ENCODE measurements at places on chromosomes 13 and 19.
A peak's percentile ranks its signal among the peaks of the same experiment; 100 is the strongest.

DNA sequence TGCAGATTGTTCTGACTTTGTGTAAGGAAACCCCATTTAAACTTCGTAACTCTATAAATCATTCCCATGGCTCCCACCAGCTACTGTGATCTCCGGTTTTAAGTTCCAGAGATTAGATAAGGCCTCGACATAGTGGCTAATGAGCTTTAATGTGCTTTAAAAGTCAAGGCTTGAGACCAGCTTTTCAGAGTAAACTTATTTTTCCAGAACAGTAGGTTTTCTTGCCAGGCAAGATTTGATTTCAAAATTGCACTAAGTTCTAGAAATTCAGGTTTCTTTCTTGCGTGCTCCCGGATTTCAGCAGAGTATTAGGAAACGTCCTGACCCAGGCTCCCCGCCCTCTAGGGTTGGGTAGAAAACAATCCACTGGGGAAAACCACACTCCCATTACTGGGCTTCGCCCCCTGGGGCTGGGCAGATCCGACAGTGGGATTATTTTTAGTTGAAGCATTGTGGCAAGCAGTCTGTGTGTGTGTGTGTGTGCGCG lies 43.3 kb downstream of the CRYL1 start:
- no peaks in the 10 kb centered on the region for H3K36me3 ChIP-seq
- no peaks in the 10 kb centered on the region for H3K27me3 ChIP-seq
- no peak overlapping the region for H3K4me3 ChIP-seq
- DNase-seq, result no peak
- no peak overlapping the region for H3K27ac ChIP-seq

DNA sequence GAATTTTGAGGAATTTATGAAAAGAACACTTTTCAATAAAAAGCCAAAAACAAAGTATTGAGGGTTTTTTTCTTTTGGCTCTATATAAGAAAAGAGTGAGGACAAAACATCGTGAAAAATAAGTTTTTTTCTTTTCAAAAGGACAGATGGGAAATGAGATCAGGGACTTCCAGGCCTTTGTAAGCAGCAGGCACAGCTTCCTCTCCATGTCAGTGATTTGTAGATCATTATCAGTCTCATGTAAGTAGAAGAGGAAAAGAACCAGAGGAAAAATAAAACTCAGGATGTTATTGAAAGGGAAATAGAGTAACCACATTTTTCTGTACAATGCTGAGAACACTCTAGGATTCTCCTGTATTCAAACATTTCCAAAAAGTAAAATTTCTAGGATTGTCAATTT lies 29.9 kb downstream of the DOCK9 start:
- no peaks in the 10 kb centered on the region for H3K4me1 ChIP-seq
- no peak for DNase-seq
- H3K27me3 ChIP-seq, result no peaks in the 10 kb centered on the region
- H3K27ac ChIP-seq, result no peak overlapping the region
- H3K36me3 ChIP-seq, result no peaks in the 10 kb centered on the region

DNA sequence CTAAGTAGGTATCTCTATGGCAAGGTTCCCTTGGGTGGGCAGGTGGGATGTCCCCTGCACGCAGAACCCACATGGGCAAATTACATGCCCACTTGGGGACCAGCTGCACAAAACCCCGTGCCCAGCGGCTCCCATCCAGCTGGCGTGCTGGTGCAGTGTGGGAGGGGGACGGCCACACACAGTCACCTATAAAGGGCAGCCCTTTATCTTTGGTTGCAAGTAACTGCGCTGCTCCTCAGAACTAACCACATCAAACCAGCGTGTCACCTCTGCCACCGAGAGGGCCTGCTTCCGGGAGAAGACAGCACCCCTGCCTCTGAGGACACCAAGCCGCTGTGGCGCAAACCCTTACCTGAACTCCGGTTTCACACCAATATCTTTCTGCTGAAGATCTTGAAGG lies 32.2 kb downstream of the ANKRD27 start:
- no peaks in the 10 kb centered on the region for H3K27me3 ChIP-seq
- H3K27ac ChIP-seq, result no peak overlapping the region
- DNase-seq, result no peak
- H3K4me1 ChIP-seq, result no peaks in the 10 kb centered on the region
- no peaks in the 10 kb centered on the region for H3K36me3 ChIP-seq
- no peak overlapping the region for H3K4me3 ChIP-seq

DNA sequence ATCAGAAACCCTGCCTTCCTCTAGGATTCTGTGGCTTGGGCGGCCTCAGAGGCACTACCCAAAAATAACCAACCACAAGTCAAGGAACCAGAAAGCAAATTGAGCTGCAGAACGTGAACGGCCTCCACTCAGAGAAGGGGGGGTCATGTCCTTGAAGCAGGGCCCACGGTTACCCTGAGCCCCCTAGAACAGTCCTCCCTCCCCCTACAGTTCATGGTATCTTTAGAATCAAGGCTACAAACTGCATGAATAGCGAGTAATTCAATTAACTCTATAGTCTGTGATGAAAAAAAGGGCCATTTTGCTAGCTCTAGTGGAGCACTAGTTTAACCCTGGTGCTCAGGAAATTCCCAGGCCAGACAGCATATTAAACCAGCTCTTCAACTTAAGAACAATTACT lies 79.0 kb upstream of the ZNF507 start:
- H3K36me3 ChIP-seq, result no peaks in the 10 kb centered on the region
- H3K4me1 ChIP-seq, result no peaks in the 10 kb centered on the region
- H3K4me3 ChIP-seq, result no peak overlapping the region
- H3K27ac ChIP-seq, result no peak overlapping the region
- DNase-seq, result no peak

- H3K4me1 ChIP-seq, result peaks cover 9% of the 10 kb centered on the region
- DNase-seq, result peak; percentile 91
- no peaks in the 10 kb centered on the region for H3K27me3 ChIP-seq
- peak within 1 kb of the TSS; percentile 53 for H3K27ac ChIP-seq
Measured at GRCh38 chr19:3606690-3607289, at the start of gene TBXA2R. TBXA2R (minus strand) TSS chr19:3606875; CDS start chr19:3600634, 6,241 bp downstream.

- H3K4me1 ChIP-seq, result no peaks in the 10 kb centered on the region
- H3K36me3 ChIP-seq, result no peaks in the 10 kb centered on the region
- no peak for DNase-seq
- no peak overlapping the region for H3K4me3 ChIP-seq
- H3K27me3 ChIP-seq, result no peaks in the 10 kb centered on the region
Measured at GRCh38 chr13:39196965-39197646, 158.8 kb downstream of the NHLRC3 start.

DNA sequence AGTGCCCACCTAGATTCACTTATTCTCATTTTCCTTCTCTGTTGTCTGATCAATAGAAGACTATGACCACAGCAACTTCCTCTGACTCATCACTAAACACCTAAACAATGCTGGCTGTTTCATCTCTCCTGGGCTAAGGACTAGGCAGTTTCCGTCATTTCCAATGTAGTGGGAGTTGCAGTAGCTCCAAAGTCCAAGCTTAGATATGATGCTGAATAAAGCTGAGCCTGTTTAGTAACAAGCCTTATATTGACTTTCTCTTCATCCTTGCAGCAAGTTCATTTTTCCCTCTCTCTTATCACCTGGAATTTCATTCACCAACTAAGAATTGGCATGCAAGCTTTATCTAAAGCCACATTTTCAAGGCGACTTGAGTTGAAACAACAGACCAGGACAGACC lies 53.5 kb upstream of the PCDH9 start:
- no peaks in the 10 kb centered on the region for H3K4me1 ChIP-seq
- H3K36me3 ChIP-seq, result no peaks in the 10 kb centered on the region
- no peak for DNase-seq
- no peak overlapping the region for H3K27ac ChIP-seq

DNA sequence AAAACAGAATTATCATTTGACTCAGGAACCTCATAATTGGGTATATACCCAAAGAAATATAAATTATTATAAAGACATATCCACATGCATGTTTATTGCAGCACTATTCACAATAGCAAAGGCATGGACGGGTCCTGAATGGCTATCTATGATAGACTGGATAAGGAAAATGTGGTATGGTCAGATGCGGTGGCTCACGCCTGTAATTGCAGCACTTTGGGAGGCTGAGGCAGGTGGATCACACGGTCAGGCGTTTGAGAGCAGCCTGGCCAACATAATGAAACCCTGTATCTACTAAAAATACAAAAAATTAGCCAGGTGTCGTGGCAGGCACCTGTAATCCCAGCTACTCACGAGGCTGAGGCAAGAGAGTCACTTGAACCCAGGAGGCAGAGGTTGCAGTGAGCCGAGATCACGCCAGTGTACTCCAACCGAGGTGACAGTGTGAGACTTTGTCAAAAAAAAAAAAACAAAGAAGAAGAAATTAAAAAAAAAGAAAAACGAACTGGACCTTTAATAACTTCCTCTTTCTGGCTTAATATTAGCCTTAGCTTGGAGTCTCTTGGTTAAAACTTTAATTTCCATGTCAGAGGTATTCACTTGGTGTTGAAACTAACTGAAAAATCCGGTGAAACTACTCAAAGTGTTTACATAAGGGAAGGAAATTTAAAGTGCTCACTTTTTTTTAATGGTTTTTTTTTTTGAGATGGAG lies 104.4 kb downstream of the ZNF486 start:
- no peaks in the 10 kb centered on the region for H3K27me3 ChIP-seq
- no peak for DNase-seq
- H3K4me1 ChIP-seq, result no peaks in the 10 kb centered on the region

GRCh38 chr13:92843549-92843948 lies 383.1 kb upstream of the GPC6 start:
- H3K4me3 ChIP-seq, result no peak overlapping the region
- H3K36me3 ChIP-seq, result no peaks in the 10 kb centered on the region
- no peak overlapping the region for H3K27ac ChIP-seq
- no peaks in the 10 kb centered on the region for H3K4me1 ChIP-seq
- no peak for DNase-seq
- H3K27me3 ChIP-seq, result no peaks in the 10 kb centered on the region

DNA sequence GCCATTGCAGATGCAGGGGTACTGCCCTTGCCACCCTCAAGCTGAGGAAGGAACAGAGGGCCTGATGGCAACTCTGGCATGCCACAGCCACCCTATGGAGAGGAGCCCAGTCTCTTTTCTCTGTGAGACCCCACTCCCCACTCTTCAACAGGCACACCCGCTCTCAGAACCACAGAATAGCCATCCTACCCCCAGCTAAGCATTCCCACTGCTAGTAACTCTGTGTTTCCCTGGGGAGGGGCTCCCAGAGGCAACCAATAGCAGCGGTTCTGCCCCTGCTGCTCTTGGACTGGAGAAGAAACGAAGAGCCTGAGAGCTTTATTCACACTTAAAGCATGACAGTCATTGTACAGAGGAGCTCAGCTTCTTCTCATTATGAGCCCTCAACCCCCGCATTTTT lies 49.3 kb downstream of the UBL3 start:
- no peaks in the 10 kb centered on the region for H3K36me3 ChIP-seq
- DNase-seq, result no peak
- peaks cover 2% of the 10 kb centered on the region for H3K4me1 ChIP-seq

GRCh38 chr13:42804244-42804874 lies 23.0 kb downstream of the FAM216B start:
- no peak overlapping the region for H3K4me3 ChIP-seq
- no peak overlapping the region for H3K27ac ChIP-seq
- H3K36me3 ChIP-seq, result no peaks in the 10 kb centered on the region
- H3K4me1 ChIP-seq, result no peaks in the 10 kb centered on the region

DNA sequence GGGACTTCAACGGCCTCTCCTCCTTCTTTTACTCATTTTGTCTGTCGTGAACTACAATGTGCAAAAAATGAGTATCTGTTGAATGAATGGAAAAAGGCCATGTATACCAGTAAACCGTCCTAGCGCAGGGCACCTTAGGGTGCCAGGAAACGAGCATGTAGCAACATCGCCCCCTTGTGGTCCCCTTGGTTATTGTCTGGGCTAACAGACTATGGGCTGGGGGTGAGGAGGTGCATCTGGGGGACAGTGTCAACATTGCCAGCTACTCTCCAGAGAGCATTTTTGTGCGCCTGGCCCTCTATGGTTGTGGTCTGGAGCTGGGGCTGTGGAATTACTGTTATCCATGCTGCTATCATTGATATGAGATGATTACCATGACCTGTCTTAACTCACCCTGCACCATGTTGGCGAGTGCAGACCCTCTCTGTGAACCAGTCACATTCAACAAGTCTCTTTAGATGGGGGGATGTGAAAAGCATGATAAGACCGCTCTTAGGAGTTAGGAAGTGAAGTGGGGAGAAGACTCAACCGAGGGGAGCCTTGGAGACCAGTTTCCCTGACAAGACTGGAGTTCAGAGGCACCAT lies 22.8 kb upstream of the SIGLEC11 start:
- peaks cover 10% of the 10 kb centered on the region for H3K4me1 ChIP-seq
- peak; percentile 79 for DNase-seq
- H3K27ac ChIP-seq, result no peak overlapping the region
- no peak overlapping the region for H3K4me3 ChIP-seq
- H3K27me3 ChIP-seq, result no peaks in the 10 kb centered on the region

DNA sequence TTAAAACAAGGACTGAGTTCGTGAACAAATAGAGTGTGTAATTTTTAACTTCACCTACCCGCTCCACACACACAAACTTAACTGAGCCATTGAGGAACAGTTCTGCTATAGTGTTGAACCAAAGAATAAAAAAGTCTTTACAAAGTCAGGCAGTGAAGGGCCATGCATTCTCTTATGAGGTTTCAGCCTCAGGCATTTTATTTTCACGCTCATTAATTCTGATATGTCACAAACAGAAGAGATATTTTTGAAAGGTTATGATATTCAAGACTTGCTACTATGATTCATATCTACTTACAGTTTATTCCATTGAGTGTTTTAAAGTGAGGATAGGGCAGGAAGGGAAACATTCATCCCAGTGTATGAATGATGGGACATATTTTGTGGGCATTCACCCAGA lies 282.2 kb downstream of the SLITRK5 start:
- H3K36me3 ChIP-seq, result no peaks in the 10 kb centered on the region
- no peaks in the 10 kb centered on the region for H3K4me1 ChIP-seq
- no peak overlapping the region for H3K4me3 ChIP-seq
- H3K27ac ChIP-seq, result no peak overlapping the region
- H3K27me3 ChIP-seq, result no peaks in the 10 kb centered on the region

All from ovary (tissue), 10 donors.